ENCODE measurements at places on chromosomes 5 and 9.

DNA sequence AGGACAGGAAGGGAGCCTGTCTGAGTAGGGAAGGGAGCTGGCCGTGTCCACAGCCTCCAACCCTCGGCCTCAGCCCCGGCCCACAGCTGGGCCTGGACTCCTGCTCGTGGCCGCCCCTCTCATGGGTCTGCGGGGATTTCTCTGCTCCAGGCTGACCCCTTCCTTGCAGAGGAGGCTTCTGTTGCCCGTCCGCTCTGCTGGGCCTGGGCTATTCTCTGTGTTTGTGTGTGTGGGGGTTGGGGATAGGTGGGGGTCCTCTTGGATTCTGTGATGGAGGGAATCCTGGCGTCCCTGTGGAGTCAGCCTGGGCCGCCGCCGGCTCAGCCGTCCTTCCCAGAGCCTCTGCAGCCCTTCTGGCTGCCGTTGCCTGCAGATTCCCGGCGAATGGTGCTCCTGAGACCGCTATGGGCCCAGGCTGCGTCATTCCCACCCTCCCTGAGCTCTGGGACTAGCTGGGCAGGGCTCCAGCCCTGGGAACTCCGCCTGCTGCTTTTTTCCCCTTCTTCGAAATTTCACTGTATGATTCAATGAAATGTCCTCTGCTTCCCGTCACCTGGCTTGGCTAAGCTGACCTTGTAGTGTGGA lies 64.2 kb downstream of the FGF18 start:
- no peak for DNase-seq

- no peak for DNase-seq
Measured at GRCh38 chr9:118362123-118362522, 657.9 kb downstream of the TLR4 start.

DNA sequence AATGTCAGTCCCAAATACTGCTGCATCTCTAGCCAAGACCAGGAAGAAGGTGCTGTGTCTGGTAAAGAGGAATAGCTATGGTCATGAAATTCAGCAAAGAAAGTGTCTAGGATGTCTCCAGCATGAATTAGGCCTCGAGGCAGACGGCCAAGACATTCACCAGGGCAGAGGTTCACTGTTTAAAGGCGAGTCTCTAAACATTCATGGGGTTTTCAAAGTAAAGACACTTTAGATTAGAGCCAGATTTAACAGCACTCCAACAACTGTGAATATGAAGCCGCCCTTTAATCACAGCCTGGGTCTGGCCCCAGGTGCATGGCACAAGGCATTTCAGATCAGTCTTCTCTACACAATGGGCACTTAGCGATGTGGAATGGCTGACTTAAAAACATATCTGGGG lies 95.0 kb downstream of the ANKH start:
- DNase-seq, result no peak

GRCh38 chr9:68751556-68751955 lies 46.5 kb downstream of the PIP5K1B start:
- DNase-seq, result no peak

DNA sequence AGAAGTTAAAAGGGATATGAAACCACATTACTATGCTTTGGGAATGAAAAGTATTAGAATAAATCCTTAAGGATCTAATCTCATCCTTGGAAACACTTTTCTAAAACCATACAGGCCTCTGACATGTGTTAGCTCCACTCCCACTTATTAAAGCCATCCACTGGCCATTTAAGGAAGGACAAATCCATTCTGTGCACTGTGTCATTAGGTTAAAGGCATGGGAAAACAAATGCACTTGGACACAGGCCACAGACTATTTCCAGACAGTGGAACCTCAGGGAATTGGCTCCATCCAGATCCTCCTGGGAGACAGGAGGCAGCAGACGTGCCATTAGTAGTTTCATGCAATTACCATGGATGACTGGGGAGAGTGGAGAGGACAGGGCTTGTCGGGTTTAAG lies 454.9 kb downstream of the ENC1 start:
- DNase-seq, result no peak

GRCh38 chr5:117414926-117415325 lies 840.3 kb upstream of the SEMA6A start:
- DNase-seq, result no peak
